ENCODE measurements at places on chromosomes 1 and 21. TPM values are rescaled to one million over a fixed set of nuclear protein-coding genes. Genes with fewer than 3 reads are reported as not detected.

The TPTE gene
- not detected for total RNA-seq

DNA sequence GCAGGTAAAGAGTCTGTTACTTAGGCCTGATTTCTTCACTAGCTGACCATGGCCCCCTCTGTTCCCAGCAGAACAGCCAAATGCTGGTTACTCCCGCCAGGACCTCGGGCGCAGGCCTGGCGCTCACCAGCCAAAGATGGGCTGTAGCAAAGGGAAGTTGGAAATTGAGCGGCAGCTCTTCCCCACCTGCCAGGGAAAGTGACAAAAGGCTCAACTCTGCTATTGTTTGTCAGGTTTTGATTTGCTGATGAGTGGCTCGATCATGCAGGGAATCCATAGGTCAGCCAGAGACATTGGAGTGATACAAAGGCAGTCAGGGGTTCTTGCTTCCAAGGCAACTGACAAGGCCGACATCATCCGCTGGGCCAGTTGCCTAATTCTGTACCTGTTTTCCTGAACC lies 120.1 kb downstream of the ASTN1 start:
- no peaks in the 10 kb centered on the region for H3K4me1 ChIP-seq
- H3K4me3 ChIP-seq: no peak overlapping the region

DNA sequence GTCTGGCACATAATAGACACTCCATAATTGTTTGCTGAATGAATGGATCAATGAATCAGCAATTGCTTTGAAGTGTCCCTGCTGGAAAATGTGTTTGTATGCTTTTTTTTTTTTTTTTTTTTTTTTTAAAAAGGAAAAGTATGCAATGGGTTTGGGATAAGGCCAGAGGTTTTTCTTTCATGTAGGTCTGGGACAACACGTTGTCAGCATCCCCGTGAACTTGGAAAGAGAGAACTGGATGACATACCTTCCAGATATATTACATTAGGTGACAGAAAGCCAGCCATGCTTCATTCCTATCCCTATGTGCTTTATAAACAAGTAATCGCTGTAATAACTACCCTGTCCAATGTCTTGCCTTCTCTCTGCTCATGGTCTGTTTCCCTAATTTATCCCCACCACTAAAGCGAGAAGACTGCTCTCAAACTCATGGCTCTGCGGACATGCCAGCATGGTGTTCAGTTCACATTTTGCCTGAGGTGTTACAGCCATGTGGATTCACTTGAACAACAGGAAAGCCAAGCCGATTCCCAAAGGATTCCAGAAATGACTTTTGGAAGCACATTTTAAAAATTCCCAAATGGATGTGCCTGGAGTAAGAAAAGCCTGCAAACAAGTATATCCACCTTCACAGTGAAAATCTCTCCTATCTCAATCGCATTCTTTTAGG lies 34.8 kb upstream of the GREM2 start:
- no peak for DNase-seq
- H3K36me3 ChIP-seq: no peaks in the 10 kb centered on the region
- no peak overlapping the region for H3K27ac ChIP-seq

DNA sequence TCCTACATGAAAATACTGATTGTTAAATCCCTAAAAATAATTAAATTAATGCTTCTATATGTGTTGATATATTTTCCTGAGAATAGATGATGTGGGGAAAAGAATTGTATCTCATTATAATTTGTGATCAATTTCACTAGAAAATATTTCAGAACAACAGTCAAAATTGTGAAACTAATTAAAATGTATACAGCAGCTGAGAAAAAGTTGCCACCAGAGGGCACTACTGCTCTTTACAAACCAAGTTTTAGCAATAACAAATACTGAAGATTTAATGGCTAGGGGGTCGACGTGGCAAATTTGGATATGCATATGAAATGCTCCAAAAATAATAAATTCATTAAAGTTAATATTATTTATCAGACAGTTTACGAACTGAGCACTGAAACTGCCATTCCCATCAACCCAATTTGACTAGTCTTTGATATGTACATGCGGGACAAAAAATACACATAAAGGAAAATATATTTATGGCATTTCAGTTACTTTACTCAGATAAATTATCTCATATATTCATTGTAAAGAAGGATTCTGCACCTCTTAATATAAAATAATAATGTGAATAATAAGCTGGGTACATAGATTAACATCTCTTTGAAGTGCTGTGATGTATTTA lies 96.3 kb upstream of the TMPRSS15 start:
- DNase-seq: peak; percentile 77
- no peaks in the 10 kb centered on the region for H3K4me1 ChIP-seq
- no peak overlapping the region for H3K4me3 ChIP-seq
- no peaks in the 10 kb centered on the region for H3K36me3 ChIP-seq
- H3K27ac ChIP-seq: no peak overlapping the region

DNA sequence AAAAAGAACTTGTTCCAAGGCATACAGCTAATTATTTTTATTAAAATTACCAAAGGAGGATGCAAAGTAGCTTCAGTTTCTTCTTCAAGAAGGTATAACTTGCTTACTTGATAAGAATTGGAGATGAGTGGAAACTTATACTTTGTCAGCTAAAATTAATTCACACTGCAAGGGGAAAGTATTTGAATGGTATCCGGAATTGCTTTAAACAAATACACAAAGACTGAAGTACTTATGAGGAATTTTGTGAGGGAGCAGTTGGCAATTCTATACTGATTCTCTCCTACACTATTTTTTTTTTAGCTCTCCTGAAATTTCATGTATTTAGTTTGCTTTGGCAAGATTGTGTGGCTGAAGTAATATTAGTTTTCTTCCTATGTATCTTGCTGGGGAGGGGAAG lies 39.2 kb upstream of the GRIK1 start:
- H3K27me3 ChIP-seq: no peaks in the 10 kb centered on the region
- H3K4me3 ChIP-seq: no peak overlapping the region
- no peak for DNase-seq
- no peaks in the 10 kb centered on the region for H3K4me1 ChIP-seq
- no peak overlapping the region for H3K27ac ChIP-seq

The TFAP2E gene
- not detected for total RNA-seq

- no peaks in the 10 kb centered on the region for H3K36me3 ChIP-seq
- no peak overlapping the region for H3K27ac ChIP-seq
Measured at GRCh38 chr1:75415187-75415586, 195.7 kb downstream of the SLC44A5 start.

The ZNF593 gene
- total RNA-seq: 20.5 TPM

GRCh38 chr1:168498159-168498631 lies 45.6 kb downstream of the XCL2 start:
- H3K4me1 ChIP-seq: peaks cover 47% of the 10 kb centered on the region
- H3K27ac ChIP-seq: peak overlapping the region; percentile 79
- no peaks in the 10 kb centered on the region for H3K36me3 ChIP-seq
- no peaks in the 10 kb centered on the region for H3K27me3 ChIP-seq
- DNase-seq: peak; percentile 60

DNA sequence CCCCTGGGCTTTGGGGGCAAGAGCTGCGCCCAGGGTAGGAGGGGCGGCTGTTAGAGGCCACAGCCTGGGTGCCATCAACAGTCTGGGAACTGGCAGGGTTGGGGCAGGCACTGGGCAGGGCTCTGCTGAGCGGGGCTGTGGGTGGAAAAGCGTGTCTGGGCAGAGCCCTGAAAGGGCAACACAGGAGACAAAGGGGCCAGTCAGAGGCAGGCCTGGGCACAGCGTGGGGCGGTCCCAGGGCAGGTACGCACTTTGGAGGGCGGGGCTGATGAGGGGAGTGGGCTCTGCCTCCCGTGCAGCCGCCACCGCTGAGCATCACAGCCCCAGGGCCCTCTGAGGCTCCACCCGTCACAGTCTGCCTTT lies 13.9 kb downstream of the CELSR2 start:
- no peaks in the 10 kb centered on the region for H3K4me1 ChIP-seq
- no peak for DNase-seq
- H3K36me3 ChIP-seq: no peaks in the 10 kb centered on the region

The FCRL5 gene
- not detected for total RNA-seq

- H3K36me3 ChIP-seq: no peaks in the 10 kb centered on the region
- no peaks in the 10 kb centered on the region for H3K27me3 ChIP-seq
Measured at GRCh38 chr21:23837564-23837963, 1769.7 kb downstream of the MRPL39 start.

The TADA1 gene
- total RNA-seq: 19.7 TPM

DNA sequence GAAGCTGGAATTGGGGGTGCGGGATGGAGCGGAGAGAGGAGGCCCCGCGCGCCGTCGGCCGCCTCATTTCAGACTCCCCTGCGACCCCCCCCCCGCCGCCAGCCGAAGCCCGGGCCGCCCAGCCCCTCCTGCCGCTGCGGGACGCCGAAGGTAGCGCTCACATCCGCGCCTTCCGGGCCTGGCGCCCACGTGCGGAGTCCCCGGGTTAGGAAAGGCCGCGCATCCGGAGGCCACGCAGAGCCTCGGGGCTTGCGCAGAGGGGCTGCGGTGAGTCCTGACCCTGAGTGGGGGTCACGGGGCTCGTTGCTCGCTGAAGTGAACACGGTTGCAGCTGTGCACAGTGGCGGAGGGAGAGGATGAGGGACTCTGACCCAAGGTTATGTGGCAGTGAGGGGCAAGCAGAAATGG lies 552 bp upstream of the ZNF496 start:
- no peaks in the 10 kb centered on the region for H3K36me3 ChIP-seq
- peak overlapping the region; percentile 90 for H3K4me3 ChIP-seq
- peak; percentile 67 for DNase-seq

DNA sequence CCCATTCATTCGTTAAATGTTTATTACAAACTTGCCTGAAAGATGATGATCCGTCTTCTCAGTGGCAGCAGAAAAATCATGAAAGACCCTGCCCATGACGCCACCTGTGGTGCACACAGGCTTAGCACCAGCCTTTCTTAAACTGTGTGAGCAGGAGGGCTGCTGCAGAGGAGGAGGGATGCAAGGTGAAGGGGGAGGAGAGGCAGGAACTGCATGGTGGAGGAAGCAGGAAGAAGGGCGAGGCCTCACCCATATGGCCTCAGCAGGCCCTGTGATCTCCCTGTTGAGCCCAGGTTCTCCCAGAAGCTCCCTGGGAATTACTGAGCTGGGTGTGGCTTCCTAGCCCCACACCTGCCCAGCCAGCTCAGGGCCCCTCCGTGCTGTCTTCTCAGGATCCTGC lies 25.0 kb upstream of the RD3 start:
- peak overlapping the region; percentile 74 for H3K27ac ChIP-seq
- no peak overlapping the region for H3K4me3 ChIP-seq
- no peaks in the 10 kb centered on the region for H3K27me3 ChIP-seq
- DNase-seq: peak; percentile 79
- H3K36me3 ChIP-seq: no peaks in the 10 kb centered on the region

DNA sequence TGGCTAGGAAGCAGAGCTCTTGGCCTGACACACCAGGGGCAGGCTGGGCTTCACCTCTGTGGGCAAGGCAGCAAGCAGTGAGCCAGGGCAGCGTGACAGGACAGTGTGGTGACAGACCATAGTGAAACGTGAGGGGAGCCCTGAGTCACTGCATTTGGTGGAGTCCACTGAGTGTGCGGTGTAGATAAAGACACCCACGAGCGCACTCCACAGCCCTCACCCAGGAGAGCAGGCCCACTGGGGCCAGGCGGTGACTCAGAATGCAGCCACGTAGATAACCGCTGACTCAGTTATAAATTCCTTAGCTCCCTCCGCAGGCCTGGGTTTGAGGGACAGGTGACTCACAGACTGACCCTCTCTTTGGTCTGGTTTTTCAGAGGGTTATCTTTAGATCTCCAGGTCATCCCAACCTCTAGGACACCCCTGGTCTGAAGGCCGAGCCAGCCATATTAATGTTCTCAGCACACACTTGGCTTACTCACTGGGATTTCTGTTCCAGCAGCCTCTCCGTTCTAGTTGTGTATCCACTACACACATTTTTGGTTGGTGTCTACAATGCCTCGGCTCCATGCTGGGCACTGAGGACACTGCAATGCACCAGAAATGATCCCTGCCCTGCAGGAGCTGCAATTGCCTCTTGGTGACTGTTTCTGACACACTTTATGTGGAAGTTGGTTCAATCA lies 90.2 kb upstream of the TSPAN2 start:
- peak; percentile 70 for DNase-seq
- peak overlapping the region; percentile 59 for H3K27ac ChIP-seq
- H3K4me1 ChIP-seq: peaks cover 14% of the 10 kb centered on the region

The LINGO4 gene
- total RNA-seq: not detected

GRCh38 chr1:188551176-188551575 lies 1722.4 kb downstream of the PLA2G4A start:
- H3K27ac ChIP-seq: no peak overlapping the region
- no peaks in the 10 kb centered on the region for H3K36me3 ChIP-seq
- H3K4me3 ChIP-seq: no peak overlapping the region
- H3K27me3 ChIP-seq: no peaks in the 10 kb centered on the region
- no peak for DNase-seq

The PWP2 gene
- total RNA-seq: 1.3 TPM

DNA sequence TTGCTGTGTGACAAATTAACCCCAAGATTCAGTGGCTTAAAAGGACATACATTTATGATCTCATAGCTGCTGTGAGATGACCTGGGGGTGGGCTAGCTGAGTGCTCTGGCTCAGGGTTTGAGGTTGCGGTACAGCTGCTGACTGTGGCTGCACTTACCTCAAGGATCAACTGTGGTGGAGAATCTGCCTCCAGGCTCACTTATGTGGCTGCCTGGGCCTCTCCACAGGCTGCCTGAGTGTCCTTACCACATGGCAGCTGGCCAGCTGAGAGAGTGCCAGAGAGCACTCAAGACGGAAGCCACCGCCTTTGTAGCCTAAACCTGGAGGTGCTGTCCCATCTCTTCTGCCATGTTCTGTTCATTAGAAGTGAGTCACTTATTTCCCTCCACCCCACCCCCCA lies 5.7 kb downstream of the LRRC71 start:
- H3K27ac ChIP-seq: no peak overlapping the region
- H3K4me1 ChIP-seq: peaks cover 20% of the 10 kb centered on the region
- H3K36me3 ChIP-seq: no peaks in the 10 kb centered on the region
- peak; percentile 40 for DNase-seq
- no peak overlapping the region for H3K4me3 ChIP-seq

The SERINC2 gene
- 70.2 TPM for total RNA-seq

The MIS18A gene
- 7.6 TPM for total RNA-seq

GRCh38 chr1:180837020-180837419 lies 75.7 kb upstream of the KIAA1614 start:
- H3K36me3 ChIP-seq: no peaks in the 10 kb centered on the region
- H3K4me1 ChIP-seq: no peaks in the 10 kb centered on the region
- DNase-seq: no peak
- H3K27me3 ChIP-seq: no peaks in the 10 kb centered on the region

GRCh38 chr1:3125078-3125477 lies 56.1 kb downstream of the PRDM16 start:
- no peaks in the 10 kb centered on the region for H3K27me3 ChIP-seq
- H3K27ac ChIP-seq: no peak overlapping the region
- no peak for DNase-seq
- peaks cover 17% of the 10 kb centered on the region for H3K4me1 ChIP-seq
- no peaks in the 10 kb centered on the region for H3K36me3 ChIP-seq

The LY9 gene
- total RNA-seq: not detected

The SIM2 gene
- 0.20 TPM for total RNA-seq
